ENCODE measurements at places on chromosomes 12 and 14.

GRCh38 chr14:70023871-70024270, 144.7 kb downstream of the SMOC1 start:
- no peak for DNase-seq

DNA sequence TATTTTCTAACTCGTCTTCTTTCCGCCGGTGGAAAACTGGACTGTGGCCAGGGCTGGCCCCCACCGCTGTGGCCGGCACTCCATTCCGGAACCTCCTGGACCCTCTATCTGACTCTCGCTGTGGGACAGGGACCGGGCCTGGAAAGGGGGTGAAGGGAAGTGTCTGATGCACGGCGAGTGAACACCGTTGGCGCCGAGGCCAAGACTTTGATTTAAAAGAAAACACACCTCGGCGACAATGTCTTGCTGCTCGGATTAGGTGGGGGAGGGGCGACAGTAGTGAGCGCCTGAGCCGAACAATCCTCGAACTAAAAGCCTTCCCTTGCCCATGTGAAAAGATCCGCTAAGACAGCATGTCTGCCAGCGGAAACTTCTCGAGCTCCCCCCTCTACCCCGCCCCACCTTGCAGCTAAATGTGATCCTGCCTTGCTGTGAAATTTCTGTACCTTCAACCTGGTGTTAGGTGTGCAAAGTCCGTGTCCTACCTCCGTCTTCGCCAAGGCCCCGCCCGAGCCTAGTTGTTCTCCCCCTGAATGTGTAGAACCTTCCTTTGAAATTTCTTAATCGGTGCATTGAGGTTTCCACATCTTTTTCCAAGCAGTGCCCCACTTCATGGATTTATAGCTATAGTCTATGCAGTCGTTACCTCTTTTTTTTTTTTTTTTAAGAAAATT, 862 bp upstream of the HOTAIR start:
- no peak for DNase-seq

DNA sequence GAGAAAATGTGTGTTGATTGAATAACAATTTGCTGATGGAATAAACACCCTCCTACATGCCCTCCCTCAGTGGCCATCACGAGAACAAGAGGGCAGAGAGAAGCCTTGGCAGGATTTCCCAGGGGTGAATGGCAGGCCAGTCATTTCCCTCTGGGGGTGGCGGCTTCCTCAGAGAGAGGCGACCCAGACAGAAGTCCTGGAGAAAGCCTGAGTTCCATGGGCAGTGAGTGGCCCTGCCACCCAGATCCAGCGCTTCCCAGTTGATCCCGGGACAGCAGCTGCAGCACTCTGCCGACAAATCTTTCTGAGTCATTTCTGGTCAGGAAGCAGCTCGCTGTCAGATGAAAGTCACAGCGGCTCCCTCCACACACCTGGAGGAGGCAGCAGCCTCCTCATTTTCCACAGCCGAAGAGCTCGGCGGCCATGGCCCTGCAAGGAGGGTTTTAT, 123.0 kb downstream of the SCARB1 start:
- peak; percentile 25 for DNase-seq

GRCh38 chr12:104297477-104298113, 5.9 kb upstream of the EID3 start:
- no peak for DNase-seq

GRCh38 chr12:1773937-1774655, 46.3 kb upstream of the LRTM2 start:
- DNase-seq = no peak

DNA sequence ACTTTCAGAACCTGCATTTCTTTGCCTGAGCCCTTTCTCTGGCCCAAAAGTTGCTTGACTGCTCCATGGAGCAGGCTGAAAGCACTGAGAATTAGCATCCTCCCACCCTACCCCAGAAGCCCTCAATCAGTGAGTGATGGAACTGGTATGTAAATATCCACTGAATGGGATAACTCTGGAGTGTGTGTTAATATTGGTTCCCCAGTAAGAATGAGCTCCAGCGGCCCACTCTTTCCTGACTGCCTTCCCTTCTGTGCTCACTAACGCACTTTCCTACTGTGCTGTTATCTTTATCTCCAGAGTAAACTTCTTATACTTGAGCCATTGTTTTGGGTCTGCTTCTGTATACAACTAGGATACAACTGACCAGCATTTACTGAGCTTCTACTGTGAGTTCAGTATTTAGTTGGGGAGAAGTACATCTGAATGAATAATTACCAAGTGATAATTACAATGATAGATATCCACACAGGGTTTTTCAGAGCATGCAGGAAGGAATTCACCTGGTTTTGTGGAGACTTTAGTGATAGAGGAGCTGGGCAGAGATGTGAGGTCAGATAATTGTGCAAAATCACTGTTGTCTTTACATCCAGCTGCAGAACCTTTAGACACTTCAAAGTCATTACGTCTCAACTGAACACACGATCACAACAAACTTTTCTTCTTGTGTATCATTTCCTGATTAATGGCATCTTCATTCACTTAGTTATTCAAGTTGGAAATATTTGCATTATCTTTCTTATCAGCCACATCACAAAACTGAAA, 149.2 kb upstream of the BTG1 start:
- DNase-seq = no peak

GRCh38 chr12:28958553-28959195, 190.4 kb upstream of the FAR2 start:
- no peak for DNase-seq

- no peak for DNase-seq
Observed at GRCh38 chr14:91346838-91347173, 70.8 kb downstream of the CCDC88C start.

- no peak for DNase-seq
Observed at GRCh38 chr12:70247653-70248199, 4.5 kb downstream of the CNOT2 start.

DNA sequence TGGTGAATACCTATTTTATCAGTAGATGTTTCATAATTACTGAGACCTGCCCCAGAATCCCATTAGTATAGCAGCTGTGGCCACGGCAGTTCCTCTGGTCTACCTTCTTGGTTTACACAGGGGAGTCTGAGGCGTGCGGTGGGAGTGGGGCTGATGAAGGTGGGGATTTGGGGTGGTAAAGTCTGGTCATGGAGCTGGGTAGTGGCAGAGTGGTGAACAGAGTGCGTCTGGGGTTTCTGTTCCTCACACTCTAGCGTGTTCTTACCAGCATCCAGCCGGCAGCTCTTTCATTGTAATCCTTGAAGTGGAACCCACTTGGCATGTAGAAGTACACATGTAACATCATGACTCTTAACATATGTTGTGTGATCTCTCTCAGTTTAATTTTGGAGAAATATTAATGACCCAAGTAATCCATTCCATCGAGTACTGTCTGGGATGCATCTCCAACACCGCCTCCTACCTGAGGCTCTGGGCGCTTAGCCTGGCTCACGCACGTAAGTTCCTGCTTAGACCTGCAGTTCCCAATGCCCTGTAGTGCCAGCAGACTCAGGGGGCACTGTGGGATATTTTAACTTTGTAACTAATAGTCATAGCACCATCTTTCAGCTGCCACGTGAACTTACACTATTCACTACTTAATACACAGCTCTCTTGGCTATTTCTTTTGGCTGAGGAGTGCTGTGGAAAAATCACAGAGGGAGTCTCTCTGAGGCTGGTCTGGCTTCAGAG, 7.9 kb upstream of the DNAH10 start:
- no peak for DNase-seq

DNA sequence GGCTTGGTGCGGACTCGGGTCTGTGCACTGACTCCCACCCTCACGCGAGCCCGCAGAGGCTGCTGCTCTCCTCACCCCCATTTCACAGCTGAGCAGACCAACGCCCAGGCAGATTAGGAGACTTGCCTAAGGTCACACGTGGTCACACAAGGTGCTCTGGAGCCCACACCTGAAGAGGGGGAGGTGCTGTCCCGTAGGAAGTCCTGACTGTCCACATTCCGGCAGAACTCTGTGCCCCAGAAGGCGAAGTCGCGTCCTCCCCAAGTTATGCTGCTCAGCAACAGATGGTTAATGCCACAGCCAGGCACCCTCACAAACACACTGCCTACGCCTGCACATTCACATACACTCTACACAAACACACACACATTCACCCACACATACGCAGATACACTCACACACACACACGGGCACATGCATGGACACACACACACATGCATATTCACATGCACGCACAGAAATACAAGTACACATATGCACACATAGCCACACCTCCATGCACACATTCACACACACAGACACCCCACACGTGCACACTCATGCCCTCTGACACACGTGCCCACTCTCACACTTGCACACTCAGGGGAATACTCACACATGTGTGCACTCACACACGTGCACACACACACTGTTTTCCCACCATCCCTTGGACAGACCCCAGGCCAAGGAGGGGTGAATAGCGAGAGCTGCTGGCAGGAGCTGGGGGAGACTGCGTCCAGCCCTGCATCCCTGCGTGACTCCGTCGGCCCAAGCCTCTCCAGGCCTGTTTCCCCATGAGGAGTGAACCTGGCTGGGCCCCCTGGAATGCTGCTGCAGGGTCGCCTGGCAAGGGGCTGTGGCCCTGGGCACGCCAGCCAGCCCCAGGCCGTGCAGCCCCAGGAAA, 4.1 kb downstream of the C14orf180 start:
- DNase-seq = no peak

GRCh38 chr12:46187023-46187422, 81.8 kb downstream of the SLC38A1 start:
- DNase-seq = no peak

- no peak for DNase-seq
Observed at GRCh38 chr14:43522901-43523300, 984.2 kb downstream of the FSCB start.

GRCh38 chr12:24730489-24730896, 218.4 kb downstream of the BCAT1 start:
- no peak for DNase-seq

DNA sequence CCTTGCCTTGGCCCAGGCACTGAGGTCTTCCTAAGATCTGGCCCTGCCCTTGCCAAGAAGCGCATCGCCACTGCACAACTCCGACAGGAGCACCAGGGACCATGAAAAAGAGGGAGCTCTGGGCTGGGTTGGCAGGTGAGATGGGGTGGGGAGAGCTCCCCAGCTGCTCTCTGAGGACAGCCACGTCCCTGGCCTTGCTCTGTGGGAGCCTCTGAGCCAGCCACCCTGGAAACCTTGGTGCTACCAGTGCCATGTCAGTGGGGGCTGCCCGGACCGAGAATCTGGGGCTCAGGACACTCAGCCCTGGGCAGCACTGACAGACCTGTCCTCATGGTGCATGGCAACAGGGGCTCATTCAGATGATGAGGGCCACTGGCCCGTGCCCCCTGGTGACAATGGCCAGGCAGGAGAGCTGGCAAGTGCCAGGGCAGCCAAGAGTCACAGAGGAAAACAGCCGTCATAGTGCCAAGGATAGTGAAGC, 134.8 kb downstream of the ZFP36L1 start:
- no peak for DNase-seq

- DNase-seq = no peak
Observed at GRCh38 chr14:101217080-101217463, 313.6 kb upstream of the RTL1 start.

GRCh38 chr12:45946435-45946834, 43.9 kb downstream of the SCAF11 start:
- no peak for DNase-seq

DNA sequence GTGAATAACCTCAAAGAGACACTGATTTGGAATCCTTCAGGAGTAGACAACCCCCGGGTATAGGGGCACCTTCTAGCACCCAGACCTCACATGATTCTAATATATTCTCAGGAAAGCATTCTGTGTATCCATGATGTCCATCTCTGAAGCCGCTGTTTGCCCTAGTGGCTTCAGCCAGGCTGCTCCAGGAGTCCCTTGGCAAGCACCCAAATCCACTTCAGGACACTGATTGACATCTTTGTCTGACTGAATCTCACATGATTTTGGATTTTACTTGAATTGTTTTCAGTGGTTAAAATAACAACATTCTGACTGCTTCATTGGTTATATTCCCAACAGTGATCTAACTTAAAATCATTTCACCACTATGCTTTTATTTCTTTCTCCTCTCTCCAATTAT, 390.5 kb upstream of the CLEC14A start:
- no peak for DNase-seq

DNA sequence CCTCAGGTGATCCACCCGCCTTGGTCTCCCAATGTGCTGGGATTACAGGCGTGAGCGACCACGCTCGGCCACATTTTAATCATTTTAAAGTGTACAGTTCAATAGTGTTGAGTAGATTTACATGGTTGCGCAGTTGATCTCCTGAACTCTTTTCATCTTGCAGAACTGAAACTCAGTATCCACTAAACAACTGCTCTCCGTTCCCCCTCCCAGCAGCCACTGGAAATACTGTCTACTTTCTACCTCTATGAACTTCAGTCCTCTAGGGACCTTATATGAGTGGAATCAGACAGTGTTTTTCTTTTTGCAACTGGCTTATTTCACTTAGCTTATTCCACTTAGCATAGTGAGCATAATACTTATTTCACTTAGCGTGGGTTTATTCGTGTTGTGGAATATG, 53.7 kb downstream of the KCTD10 start:
- no peak for DNase-seq

- no peak for DNase-seq
Observed at GRCh38 chr14:61003571-61003970, 22.5 kb downstream of the SLC38A6 start.

- DNase-seq = peak; percentile 6
Observed at GRCh38 chr12:30753233-30753632, 1.5 kb downstream of the CAPRIN2 start.

GRCh38 chr12:121958541-121959240, 40.3 kb downstream of the CFAP251 start:
- no peak for DNase-seq

DNA sequence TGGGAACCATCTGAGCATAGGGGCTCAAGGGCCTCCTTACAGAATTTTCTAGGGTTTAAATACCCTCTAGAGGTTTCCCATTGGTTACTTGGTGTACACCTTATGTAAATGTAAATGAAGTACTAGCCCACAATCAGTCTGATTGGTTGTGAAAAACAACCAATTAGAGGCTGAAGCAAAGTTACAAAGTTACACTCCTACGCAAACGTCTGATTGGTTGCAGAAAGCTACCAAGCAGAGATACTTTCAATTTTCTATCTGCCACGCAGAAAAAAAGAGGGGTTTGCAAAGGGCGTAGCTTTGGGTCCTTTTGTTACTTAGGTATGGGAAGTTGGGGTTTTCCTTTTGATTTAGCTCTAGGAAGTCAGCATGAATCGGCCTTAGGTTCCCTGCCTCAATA, 1.8 kb upstream of the TMEM19 start:
- no peak for DNase-seq

Measured in activated T-cell treated with anti-CD3 and anti-CD28 coated beads, Interleukin-2, amount 50 U/mL, for 4 hours (primary cell).